Fibroblast of lung (primary cell): ENCODE measurements at places on chromosomes 7 and 10. TPM values are rescaled to one million over a fixed set of nuclear protein-coding genes. Genes with fewer than 3 reads are reported as not detected.
A peak's percentile ranks its signal among the peaks of the same experiment; 100 is the strongest.

DNA sequence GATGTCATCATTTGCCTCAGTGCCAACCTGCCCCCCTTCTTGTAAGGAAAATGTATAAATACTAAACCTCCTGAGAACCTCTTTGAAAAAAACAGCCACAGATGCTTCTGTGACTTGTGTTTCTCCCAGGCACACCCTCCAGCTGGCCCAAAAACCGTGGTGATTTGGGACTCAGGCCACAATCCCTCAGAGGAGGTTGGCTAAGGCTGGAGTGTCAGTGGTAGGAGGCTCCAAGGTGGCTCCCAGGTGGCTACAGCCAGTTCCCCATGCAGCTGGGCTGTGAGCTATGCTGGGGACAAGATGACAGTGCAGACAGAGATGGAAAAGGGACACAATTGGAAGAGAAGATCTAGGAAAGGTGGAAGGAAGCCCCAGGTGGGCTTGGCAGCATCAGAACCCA is 104.7 kb downstream of the CPXM2 start:
- H3K4me1 ChIP-seq, result no peaks in the 10 kb centered on the region
- no peak overlapping the region for H3K4me3 ChIP-seq
- no peak overlapping the region for H3K27ac ChIP-seq
- no peaks in the 10 kb centered on the region for H3K36me3 ChIP-seq

GRCh38 chr7:29091715-29092114 is 54.6 kb downstream of the CPVL start:
- no peaks in the 10 kb centered on the region for H3K4me1 ChIP-seq
- DNase-seq, result peak; percentile 48
- H3K4me3 ChIP-seq, result peak overlapping the region; percentile 40

The SFRP4 gene
- 7.3 and 54.2 TPM in 2 replicates for total RNA-seq

DNA sequence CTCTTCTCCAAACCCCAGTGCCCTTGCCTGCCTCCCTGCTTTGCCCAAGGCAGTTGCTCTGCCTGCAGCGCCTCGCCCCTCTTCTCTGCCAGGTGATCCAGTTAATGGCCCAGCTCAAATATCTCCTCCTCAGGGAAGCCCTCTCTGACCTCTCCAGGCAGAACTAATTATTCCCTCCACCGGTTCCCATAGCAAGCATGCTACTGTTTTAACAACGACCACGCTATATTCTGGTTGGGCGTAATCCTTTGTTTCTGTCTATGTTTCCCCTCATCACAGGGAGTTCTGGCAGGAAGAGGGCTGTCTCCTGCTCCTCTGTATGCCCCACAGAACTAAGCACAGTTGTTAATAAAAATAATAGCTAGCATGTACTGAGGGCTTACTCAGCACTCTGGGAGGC is 36.8 kb upstream of the R3HCC1L start:
- H3K4me1 ChIP-seq, result no peaks in the 10 kb centered on the region
- H3K27me3 ChIP-seq, result no peaks in the 10 kb centered on the region
- DNase-seq, result no peak
- H3K36me3 ChIP-seq, result no peaks in the 10 kb centered on the region
- H3K4me3 ChIP-seq, result no peak overlapping the region
- no peak overlapping the region for H3K27ac ChIP-seq

DNA sequence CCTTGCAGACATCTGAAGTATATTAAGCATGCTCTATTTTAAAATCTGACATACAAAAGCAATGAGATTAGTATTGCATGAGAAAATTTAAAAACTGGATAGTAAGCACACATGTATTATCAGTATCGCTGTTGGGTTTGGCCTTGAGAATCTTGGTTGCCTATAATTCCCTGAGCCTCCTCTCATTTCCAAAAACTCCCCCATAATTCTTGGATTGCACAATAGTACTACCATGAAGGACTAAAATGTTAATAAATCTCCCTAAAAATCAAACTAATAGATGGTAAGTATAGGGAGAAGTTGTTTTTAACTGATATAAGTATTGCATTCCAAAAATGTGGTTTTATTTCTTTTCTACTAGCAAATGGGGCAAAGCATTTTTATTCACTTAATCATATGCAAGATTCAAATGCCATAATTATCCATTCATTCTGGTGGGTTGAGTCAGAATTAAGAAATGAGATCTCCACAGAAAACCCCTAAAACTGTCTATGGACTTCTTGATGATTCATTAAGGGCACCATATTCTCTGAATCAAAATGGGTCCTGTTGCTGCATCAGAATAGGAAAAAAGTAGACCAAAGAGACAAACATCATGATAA is 10.3 kb upstream of the VIM start:
- peak overlapping the region; percentile 96 for H3K27ac ChIP-seq
- no peak overlapping the region for H3K4me3 ChIP-seq
- no peaks in the 10 kb centered on the region for H3K27me3 ChIP-seq
- H3K4me1 ChIP-seq, result peaks cover 31% of the 10 kb centered on the region
- peak; percentile 93 for DNase-seq
- no peaks in the 10 kb centered on the region for H3K36me3 ChIP-seq

DNA sequence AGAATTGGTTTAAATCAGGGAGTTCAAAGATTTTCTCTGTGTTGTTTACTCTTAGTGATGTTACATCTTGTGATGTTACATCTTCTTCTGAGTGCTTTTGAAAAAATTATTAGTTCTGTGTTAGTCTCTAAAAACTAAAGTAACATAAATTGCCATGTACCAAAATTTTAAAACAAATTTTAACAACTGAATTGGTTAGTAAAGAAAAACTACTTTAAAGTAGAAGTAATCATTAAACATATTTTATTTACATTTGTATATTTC is 5.2 kb upstream of the IGF2BP3 start:
- H3K36me3 ChIP-seq, result no peaks in the 10 kb centered on the region
- peaks cover 2% of the 10 kb centered on the region for H3K4me1 ChIP-seq
- no peak overlapping the region for H3K4me3 ChIP-seq
- no peak for DNase-seq

DNA sequence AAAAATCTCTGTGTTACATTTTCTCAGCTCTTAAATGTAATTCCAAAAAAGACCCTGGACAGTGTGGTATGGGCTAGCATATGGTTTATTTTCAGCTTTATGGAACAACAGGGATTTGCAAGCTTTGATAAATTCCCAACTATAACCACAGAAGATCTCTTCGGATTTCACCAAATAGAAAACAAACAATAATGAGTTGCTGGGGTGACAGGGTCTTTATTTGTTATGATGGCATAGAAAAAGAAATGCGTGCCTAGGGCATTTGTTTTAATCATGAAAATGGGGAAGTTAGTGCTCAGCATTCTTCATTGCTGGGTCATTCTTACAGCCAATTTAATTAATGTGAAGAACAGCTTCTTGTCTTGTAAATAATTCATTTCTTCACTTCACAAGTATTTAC is 139.0 kb downstream of the LRRN3 start:
- peaks cover 3% of the 10 kb centered on the region for H3K4me1 ChIP-seq
- H3K27me3 ChIP-seq, result no peaks in the 10 kb centered on the region
- H3K36me3 ChIP-seq, result no peaks in the 10 kb centered on the region
- DNase-seq, result no peak

DNA sequence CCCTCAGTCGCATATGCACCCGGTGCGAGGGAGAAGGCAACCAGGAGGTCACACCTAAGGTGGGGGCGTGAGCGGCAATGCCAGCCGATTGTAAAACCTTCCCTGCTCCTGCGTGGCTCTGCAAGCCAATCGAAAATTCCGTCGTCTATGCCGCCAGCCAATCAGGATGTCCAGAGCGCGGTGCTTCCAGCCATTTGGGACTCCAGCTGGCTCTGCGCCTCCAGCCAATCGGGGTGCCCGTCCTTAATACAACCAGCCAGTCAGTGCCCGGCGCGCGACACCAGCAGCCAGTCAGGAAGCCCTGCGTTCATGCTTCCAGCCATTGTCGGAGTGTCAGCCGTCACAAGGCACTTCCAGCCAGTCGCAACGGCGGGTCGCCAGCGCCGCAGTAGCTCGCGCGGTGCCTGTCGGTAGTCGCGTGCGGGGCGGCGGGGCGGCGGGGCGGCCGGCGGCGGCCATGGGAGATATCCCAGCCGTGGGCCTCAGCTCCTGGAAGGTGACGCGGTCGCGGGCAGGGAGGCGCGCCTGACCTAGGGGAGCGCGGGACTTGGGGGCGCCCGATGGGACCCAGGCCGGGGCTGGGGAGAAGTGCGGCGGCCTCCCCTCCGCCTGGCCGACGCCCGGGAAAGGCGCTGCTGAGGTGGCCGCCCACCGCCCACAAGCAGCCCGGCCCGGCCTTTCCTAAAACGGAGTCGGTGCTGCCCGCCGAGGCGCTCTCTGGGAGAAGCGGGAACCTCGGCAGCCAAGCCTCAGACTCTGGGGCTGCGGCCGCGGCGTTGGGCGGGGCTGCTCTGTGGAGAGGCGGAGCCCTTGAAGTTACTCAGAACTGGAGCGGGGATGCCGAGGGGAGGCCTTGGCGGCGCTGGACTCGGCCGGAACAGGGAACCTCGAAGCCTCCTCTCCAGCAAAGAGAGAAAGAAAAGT is at the start of gene AKR1E2:
AKR1E2 (plus strand) TSS at position 340 of the 924 bp plus-strand sequence; CDS start at position 458, 118 bp downstream.
- H3K4me1 ChIP-seq, result no peaks in the 10 kb centered on the region
- peak within 1 kb of the TSS; percentile 85 for H3K27ac ChIP-seq
- no peaks in the 10 kb centered on the region for H3K27me3 ChIP-seq
- H3K36me3 ChIP-seq, result no peaks in the 10 kb centered on the region
- peak; percentile 91 for DNase-seq

The ITPRID1 gene
- not detected in 2 replicates for total RNA-seq

DNA sequence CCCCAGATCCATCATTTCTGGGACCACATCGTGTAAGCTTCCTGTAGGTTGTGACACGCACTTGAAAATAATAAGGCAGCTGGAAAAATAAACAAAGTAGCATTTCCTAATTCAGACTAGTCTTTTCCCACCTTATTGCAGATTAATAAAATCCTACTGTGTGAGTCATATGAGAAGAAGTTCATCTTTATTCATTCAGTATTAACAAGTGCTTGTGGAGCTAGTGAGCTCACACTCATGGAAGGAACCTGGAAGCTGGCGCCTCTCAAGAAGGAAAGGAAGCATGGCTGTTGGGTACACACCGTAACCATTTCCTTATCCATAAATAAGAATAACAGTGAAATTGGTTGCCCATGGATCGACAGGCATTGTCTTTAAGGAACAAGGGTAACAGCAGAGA is 152.6 kb upstream of the PFKP start:
- DNase-seq, result peak; percentile 4
- no peaks in the 10 kb centered on the region for H3K4me1 ChIP-seq
- no peak overlapping the region for H3K27ac ChIP-seq
- H3K27me3 ChIP-seq, result no peaks in the 10 kb centered on the region

The HMX2 gene
- not detected in 2 replicates for total RNA-seq

DNA sequence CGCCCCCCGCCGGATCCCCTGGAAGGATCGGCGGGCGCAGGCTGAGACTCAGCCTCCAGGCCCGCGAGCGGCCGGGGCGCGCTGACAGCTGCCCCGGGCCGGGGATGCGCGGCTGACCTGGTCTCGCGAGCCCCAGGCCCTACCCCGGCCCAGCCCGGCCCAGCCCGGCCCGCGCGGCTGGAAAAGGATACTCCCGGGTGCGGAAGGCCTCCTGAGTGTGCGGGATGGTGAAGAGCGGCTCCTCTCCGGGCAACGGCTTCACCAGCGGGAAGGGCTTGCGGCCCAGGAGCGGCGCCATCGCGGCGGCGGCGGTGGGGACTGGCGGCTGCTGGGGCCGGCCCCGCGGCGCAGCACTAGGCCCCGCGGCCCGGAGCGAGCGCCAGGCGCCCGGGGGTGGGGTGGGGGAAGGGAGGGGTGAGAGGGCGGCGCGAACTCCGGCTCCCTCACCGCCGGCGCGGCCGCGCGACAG is 423 bp downstream of the BAZ1B start:
- peaks cover 2% of the 10 kb centered on the region for H3K36me3 ChIP-seq
- peak; percentile 47 for DNase-seq
- no peaks in the 10 kb centered on the region for H3K4me1 ChIP-seq
- peak overlapping the region; percentile 74 for H3K27ac ChIP-seq

DNA sequence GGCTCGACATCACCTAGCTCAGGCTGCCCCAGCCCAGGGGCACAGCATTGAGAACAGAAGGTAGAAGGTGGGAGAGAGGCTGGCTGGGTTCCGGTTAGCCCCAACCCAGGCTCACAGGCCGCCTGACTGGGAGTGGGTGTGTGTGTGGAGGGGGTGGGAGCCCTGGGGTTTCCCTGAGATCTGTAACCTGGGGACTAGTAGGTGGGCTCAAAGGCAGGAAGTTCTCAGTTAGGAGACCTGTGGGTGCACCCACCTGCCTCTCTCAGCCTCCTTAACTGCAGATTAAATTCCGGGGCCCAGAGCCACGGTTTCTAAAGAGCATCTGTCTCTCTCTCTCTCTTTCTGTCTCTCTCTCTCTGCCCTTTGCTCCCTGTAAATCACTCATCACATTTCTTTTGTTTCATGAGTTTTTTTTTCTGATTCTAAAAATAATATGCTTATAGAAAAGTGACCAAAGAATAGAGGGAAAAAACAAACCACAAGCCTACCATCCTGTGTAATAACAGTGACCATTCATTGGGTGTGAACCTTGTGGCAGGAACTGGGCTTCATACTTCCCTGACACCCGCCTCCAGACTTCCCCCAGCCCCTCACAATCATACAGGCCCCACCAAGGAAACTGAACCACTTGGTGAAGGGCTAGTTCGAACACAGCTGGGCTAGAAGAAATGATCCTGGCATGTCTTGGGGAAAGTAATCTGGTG is 83.4 kb upstream of the SMNDC1 start:
- no peak overlapping the region for H3K4me3 ChIP-seq
- H3K27me3 ChIP-seq, result no peaks in the 10 kb centered on the region
- H3K27ac ChIP-seq, result no peak overlapping the region
- peaks cover 20% of the 10 kb centered on the region for H3K4me1 ChIP-seq
- H3K36me3 ChIP-seq, result no peaks in the 10 kb centered on the region
- no peak for DNase-seq

GRCh38 chr10:62763155-62763554 is 41.4 kb upstream of the ADO start:
- peak; percentile 68 for DNase-seq
- no peaks in the 10 kb centered on the region for H3K36me3 ChIP-seq
- H3K27ac ChIP-seq, result no peak overlapping the region
- H3K4me3 ChIP-seq, result no peak overlapping the region
